ENCODE measurements at places on chromosomes 7 and 10. TPM values are rescaled to one million over a fixed set of nuclear protein-coding genes. Genes with fewer than 3 reads are reported as not detected.

Gene SFRP4
- not detected for total RNA-seq

Gene DOCK4
- total RNA-seq, result 3.4 TPM

Gene MKX
- 2.3 TPM for total RNA-seq

Gene PRF1
- total RNA-seq, result not detected

GRCh38 chr10:124494046-124494807 is 32.6 kb downstream of the LHPP start:
- DNase-seq, result no peak

- no peak for DNase-seq
These were observed 91.4 kb upstream of the NEBL start for GRCh38 chr10:20988357-20988983.

DNA sequence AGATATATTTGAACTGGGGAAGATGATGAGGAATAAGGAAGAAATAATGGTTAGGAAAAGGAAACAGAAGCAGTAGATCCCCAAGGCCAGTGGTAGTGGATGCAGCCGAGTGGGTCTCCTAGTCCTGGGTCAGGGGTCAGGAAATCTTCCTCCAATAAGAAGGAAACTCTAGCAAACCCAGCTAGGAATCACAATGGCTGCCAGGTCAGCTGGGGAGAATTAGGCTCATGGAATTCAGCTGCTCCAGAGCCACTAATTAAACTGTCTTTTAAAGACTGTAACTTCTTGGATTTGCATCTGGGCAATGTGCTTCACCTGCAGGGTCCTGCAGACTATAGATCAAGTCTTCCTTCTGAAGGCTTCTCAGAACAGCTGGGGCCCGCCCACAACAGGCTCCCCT is 644.4 kb downstream of the KCNMA1 start:
- no peak for DNase-seq
